ENCODE measurements at places on chromosomes 3 and 15.

- DNase-seq, result no peak
Measured at GRCh38 chr3:30181581-30181980, 424.8 kb upstream of the TGFBR2 start.

DNA sequence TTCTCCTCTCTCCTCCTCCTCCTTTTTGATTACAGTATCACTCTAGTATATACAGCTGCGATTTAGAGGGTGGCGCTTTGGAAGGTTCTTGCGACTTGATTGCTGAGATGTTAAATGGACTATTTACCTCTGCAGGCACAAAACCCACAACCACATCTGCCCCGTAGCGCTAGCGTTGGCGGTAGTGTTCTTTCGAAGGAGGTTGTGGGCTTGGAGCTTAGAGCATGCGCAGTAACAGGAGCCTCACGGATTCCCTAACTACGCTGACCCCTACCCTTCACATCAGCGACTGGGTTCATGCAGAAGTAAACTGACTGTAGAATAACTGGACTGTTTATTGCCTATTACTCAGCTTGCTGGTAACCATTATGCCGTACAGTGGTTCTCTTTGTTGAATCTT is 58.0 kb downstream of the CGGBP1 start:
- DNase-seq, result no peak

GRCh38 chr3:57733790-57734189 is 22.3 kb upstream of the SLMAP start:
- no peak for DNase-seq

- no peak for DNase-seq
Measured at GRCh38 chr15:75389791-75390382, 21.5 kb upstream of the MAN2C1 start.

DNA sequence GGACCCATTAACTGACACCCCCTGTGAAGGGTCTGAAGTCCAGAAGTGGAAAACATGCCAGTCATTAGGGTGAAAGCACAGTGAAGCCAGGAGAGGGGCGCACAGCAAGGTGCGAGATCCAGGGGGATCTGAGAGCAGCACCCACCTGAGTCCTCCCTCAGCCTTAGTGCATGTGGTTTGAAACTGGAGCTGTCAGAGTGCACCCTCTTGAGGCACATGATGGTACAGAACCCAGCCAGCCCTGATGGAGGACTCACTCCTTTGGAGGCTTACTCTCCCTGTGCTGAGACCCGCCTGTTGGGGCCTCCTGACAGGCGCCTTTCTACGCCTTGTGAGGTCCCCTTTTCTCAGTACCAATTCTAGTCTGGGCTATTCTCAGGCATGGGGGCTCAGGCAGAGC is 77.8 kb downstream of the IL20RB start:
- no peak for DNase-seq

- no peak for DNase-seq
Measured at GRCh38 chr3:78988324-78988723, 779.5 kb downstream of the ROBO1 start.

DNA sequence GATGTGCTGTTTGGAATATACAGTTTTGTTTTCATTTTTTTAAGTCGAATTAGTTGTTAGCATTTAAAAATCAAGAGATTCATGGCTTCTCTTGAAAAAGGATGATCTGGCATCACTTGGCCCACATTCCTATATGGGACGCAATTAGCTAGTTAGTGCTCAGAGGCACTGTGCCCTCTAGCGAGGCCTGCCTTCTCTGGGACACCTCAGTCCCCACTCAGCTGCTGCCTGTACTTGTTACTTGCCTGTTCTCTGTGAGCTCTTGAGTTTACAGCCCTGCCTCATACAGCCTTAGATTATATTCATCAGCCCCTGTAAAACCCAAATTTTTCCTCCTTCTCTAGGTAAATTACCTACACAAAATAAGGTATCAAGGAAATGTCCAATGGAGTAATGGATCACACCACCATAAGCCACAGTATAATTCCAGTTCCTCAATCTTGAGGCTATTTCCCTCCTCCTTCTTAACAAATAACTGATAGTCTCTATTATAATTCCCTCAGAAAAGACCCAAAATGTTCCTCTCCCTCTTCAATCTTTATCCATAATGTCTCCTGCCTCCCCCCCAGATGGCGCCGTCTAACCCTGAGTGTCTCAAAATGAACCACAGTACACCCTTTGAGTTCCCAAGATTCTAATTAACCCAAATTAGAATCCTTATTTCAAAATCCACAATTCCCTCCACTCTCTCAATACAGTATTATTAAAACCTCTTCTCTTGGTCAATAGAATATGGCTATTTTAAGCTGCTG is 2.7 kb downstream of the ZMAT3 start:
- DNase-seq, result no peak

DNA sequence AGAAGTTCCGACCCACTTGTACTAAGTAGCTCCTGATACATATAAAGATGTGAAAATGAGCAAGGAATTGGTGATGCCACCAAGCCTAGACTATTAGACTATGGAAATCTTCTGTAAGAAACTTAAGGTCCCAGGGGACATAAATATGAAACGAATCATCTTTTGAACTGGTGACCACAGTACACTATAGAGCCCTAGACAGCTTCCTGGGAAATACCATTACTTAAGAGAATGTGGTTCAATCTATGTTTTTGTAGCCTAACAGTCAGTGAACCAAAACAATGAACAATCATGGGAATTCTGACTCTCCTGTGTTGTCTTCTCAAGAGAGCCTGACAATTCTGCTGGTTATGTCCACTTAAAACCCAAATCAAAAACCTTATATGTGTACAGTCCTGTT is 191.6 kb downstream of the GREM1 start:
- no peak for DNase-seq

DNA sequence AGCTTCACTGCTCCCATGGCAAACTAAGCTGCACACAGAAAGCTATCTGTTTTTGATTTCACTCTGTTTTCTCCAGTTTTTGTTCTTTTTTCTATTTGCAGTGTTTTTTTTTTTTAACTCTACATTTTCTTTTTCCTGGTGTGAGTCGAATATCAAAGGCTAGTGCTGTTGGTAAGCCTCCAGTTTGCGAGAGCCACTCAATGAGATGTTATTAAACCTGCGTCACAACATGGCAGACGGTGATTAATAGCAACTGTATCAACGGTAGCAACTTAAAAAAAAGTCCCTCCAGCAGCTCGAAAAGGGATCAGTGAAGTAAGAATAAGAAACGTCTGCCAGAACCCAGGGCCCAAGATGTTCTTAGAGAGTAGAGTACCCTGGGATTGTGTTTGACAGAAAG is 84.1 kb downstream of the MEIS2 start:
- DNase-seq, result no peak

GRCh38 chr3:4588466-4588865 is 95.3 kb downstream of the ITPR1 start:
- DNase-seq, result no peak

- DNase-seq, result no peak
Measured at GRCh38 chr3:152243721-152244516, 24.8 kb upstream of the MBNL1 start.

- DNase-seq, result no peak
Measured at GRCh38 chr3:141093971-141094684, 43.0 kb downstream of the SPSB4 start.

- DNase-seq, result no peak
Measured at GRCh38 chr3:34178415-34178814, 380.0 kb downstream of the PDCD6IP start.

- no peak for DNase-seq
Measured at GRCh38 chr3:193831495-193832455, 238.8 kb downstream of the OPA1 start.

DNA sequence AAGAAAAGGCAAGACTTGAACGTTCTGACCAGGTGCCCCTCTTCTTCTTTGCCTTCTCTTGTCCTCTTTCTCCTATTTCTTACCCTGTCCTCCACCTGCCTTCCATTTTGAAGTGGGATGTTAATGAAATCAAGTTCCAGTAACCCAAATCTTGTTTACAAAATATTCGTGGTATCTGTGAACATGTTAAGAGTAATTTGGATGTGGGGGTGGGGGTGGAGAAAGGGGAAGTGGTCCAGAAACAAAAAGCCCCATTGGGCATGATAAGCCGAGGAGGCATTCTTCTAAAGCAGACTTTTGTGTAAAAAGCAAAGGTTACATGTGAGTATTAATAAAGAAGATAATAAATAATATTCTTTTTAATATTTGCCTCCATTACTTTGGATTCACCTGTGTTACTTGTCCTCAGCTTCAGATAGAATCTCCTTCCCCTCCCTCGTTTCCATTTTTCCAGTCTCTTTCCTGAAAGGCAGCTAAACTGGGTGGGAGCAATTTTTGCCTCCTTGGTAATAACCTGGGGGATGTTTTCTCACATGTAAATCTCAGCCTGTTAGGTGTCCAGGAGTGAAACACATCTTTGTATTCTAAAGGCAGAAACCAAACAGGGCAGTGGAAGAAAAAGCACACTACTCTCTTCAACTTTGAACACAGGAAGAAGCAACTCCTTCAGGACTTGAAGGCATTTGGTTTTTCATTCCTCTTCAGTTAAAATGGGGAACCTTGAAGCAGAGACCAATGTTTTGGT is 3.2 kb downstream of the CHST2 start:
- DNase-seq, result no peak

GRCh38 chr3:38564631-38565338 is 68.6 kb downstream of the EXOG start:
- no peak for DNase-seq
